ENCODE measurements at places on chromosomes 3 and 15.

DNA sequence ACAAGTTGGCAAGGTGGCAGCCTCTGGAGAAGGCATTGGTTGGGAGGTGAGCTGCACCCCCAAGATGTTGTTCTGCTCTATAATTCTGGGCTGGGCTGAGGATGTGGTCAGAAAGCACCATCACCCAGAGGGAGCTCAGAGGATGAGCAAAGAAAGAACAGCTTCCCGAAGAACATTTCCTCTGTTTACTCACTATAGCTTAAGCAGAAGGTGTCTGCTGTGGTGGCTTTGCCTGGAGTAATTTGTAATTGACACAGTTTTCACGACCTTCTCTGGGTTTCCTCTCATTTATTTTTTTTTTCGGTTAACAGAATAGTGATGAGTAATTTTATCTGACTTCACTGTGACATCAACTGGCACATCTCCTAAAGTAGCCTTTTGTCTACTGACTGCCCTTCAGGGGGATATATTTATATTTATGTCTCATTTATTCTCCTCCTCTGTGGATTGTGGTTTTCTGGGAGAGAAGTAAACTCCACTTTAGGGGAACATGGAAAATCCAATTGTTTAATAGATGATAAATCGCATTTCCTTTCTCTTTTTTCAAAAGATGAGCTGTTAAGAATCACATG lies 49.5 kb upstream of the ABHD17C start:
- DNase-seq, result no peak

- DNase-seq, result no peak
Measured at GRCh38 chr15:70127770-70128413, 30.2 kb upstream of the TLE3 start.

DNA sequence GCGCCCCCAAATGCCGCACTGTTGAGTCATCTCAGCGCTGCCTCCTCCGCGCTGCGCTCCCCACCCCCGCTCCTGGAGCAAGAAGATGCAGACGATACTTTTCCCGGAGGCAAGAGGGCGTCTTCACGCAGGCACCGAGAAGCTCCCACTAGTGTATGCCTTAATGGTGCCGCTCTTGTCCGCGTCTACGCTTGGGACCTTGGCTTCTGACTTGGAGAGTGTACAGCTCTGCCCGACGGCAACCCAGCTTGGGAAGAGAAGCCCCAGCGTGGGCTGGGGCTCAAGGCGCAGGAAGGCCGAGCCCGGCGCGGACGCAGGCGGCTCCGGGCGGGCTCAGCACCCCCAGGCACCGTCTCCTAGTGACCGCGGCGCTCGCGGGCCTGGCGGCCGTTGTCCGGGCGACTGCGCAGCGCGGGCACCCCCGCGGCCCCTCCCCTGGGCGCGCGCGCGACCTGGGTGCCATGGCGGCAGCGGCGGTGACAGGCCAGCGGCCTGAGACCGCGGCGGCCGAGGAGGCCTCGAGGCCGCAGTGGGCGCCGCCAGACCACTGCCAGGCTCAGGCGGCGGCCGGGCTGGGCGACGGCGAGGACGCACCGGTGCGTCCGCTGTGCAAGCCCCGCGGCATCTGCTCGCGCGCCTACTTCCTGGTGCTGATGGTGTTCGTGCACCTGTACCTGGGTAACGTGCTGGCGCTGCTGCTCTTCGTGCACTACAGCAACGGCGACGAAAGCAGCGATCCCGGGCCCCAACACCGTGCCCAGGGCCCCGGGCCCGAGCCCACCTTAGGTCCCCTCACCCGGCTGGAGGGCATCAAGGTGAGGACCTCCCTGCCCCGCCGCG lies at the start of gene P4HTM:
Gene P4HTM (plus strand): TSS at position 446 of the 840 bp plus-strand sequence. CDS start 16 bp downstream, at position 462.
- peak; percentile 55 for DNase-seq

DNA sequence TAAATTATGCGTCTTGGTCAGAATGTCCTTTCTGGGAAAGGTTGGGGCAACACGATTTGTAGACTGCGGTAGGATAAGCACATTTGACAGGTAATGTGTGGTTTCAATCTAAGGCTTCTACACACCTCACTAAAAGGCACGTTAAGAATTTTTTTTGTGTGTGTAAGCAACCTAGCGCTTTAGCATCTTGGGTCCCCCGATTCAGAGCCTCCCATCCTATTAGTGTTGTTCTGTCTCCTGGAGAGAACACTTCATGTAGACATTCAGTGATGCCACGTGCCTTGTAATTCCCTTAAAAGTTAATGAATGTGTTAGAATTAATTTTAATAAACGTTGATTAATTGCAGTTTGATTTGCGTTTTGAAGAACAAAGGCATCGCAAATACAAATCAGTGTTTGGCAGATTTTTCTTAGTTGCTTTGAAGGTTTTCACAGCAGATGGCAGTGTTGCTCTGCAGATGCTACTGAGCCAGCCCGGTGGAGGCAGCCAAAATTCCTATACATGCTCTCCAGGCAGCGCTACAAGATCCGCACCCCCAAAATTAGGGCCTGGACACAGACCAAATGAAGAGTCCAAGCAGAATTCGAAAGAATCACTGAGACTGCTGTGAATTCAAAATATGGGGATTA lies 63.5 kb downstream of the OTOL1 start:
- DNase-seq, result no peak

DNA sequence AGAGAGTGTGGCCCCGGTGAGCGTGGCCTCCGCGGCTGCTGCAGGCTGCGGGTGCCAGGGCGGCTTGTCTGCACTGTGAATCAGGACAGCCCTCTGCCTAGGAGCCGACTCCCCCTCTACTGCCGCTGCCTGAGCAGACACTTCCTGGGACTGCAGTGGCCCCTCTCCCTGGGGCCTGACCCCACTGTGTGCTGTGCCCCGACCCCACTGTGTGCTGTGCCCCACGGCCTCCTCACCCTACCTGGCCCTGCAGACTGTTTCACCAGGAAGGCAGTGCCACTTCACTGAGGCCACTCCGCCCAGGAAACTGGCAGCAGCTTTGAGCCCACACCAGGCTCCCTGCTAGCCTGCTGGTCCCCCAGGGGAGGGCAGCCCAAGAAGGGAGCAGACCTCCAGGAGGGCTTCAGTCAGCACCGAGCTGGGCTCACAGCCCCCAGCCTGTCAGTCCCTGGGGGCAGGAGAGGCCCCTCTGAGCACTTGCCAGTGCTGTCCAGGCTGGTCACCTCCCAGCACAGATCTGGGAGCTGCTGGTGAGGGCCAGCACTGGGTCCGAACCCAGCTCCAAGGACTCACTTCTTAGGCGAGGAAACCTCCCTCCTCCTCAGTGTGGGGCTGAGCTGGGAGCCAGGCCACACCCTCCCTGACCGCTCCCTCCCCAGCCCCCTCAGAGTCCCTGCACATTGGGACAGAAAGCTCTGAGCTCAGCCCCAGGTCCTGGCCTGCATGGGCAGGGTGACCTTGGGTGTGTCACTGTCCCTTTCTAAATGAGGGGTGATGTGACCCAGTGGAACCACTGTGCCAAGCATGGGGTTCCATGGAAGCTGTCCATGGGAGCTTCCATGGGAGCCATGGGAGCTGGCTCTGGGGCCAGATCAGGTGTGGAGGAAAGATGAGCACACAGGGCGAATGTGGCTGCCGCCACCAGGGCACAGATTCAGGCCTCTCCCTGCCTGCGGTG lies 56.8 kb downstream of the DNAJB8 start:
- no peak for DNase-seq

GRCh38 chr3:194871864-194872668 lies 186.4 kb downstream of the FAM43A start:
- peak; percentile 52 for DNase-seq

DNA sequence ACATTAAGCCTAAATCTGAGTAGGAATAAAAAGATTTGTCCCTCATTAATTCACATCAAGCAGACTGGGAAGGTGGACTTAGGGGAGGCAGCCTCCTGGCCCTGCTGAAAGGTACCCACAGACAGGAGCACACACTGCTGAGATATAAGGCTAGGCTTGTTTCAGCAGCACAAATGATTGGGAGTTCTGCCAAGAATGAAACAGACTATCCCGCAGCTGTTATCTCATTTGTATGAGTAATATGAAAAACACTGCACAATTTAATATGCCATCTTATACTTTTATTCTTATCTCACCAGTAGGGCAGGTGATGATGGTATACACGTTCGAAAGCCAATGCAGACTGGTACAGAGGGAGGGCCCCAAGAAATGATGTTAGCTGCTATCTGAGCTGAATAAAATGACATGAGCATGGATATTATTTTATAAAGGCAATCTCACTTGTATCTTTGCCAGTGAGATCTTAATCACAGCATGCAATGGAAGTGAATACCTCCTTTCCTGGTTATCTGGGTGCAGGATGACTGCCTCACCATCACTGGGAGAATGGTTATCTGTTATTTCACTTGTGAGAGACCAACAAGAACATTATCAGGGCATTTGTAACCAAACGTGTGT lies 258.7 kb upstream of the PPP2R3A start:
- no peak for DNase-seq

GRCh38 chr15:63835211-63835568 lies 1.4 kb upstream of the HERC1 start:
- DNase-seq, result no peak

- no peak for DNase-seq
Measured at GRCh38 chr3:153601374-153601853, 439.4 kb downstream of the RAP2B start.

GRCh38 chr15:77853008-77853328 lies 220.3 kb upstream of the LINGO1 start:
- DNase-seq, result no peak

DNA sequence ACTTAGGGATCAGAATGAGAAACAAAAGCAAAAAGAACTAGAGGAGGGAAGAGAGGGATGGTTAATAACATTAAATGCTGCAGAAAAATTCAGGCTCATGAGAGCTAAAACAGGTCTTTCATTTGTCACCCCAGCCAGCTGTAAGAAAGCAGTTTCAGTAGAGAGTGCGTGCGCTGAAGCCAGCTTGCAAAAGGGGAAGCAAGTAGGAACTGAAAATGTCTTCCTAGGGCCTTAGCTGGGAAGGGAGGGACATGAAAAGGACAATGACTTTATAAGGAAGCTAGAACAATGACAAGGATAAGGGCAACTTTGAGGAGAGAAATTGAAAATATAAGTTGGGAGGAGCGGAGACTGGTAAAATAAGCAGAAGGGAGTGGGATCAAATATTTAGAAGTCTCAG lies 3.1 kb downstream of the CIAO2A start:
- peak; percentile 25 for DNase-seq

DNA sequence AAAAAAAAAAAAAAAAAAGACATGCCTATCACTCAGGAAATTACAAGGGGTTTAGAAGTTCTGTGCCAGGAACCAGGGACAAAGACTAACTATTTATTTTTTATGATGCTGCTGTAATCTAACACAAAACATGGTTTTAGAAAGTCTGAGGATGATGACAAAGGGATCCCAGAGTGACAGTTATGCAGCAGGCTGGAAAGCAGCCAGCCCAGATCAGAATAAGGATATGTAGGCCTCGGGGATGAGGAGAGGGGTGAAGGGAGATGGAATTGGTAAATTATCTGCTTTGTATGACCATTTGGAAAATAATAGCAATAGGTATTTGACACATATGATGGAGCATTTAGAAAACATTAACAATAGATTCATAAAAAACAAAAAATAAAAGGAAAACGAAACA lies 34.1 kb upstream of the NMD3 start:
- DNase-seq, result no peak

DNA sequence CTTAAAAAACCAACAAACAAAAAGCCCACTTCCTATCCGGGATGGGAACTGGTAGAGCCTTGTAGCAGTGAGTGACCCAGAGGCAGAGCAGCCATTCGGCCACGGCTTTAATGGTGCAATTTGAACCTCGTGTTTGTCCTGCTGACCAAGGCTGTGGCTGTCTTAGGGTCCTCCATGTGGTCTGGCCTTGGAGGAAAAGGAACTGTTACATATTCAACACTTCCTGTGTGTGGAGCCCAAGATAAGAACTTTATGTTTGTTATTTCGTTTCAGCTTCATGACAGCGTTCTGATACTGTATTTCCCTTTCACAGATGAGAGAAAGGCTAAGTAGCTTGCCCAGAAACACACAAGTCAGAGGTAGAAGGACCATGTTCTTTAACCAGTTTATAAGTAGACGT lies 269.8 kb downstream of the SV2B start:
- no peak for DNase-seq

DNA sequence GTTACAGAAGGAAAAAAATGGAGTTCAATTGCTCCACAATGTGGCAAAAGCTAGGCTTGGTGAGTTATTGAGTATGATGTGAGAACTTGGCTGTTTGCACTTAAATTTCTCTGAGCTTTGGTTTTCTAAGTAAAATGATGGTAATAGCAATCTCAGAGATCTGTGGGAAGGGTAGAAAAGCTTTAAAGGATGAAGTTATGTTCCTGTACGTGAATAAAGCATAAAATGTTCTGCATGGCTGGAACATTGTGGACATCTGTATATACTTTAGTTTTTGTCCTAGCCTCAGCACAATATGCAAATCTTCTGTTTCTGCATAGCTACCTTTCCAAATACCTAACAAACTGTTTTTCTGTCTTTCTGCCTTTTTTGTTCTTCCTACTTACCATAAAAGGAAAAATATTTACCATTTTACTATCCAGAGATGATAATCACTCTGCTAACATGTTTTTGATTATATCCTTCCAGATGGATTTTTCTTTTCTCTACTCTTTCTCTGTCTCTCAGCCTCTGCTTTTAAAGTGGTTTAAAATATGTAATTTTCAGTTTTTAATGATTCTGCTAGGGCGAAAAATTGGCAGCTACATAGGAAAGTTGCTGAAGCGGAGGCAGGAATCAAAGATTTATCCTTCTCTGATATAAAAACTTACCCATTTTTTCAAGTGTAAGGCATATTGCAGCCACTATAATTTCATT lies 188.1 kb downstream of the FNDC3B start:
- DNase-seq, result no peak

- no peak for DNase-seq
Measured at GRCh38 chr15:67968966-67969365, 85.1 kb upstream of the PIAS1 start.

DNA sequence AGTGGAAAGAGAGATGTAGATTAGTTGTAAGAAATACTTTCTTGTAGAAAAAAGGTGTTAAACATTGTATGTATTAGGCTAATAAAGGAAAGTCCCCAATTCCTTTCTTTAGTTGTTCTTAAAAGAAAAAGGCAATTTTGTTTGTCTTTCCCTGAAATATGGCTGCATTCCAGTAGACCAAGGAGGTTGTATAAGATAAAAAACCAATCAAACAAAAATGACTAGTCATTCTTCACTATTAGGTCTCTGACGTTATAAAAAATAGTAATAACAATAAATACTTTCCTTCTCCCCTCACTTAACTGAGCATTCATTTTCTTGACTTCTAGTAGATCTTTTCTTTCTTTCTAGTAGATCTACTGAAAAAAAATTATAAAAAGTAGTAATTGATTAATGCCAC lies 8.6 kb upstream of the PPM1L start:
- no peak for DNase-seq

DNA sequence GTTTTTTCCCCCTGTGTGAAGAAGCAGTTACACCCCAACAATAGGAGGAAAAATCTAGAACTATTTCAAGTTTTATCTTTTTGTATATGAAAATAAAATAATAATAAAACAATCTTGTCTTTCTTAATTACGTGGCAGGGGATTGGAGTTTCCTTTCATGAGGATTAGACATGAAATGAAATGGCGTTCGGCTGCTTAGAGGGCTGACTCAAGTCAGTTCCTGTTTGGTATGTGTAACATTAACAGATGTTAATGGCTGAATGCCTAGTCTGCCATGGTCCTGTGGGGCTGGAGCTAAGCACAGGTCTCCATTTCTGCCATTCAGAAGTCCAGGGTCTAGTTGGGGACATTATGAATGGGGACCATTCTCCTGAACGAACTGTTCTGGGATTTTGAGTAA lies 3.1 kb upstream of the EXOG start:
- DNase-seq, result no peak

All from germinal center (tissue), 1 donor.